ENCODE measurements at places on chromosomes 7 and 10. TPM values are rescaled to one million over a fixed set of nuclear protein-coding genes. Genes with fewer than 3 reads are reported as not detected.

The C10orf67 gene
- total RNA-seq = not detected

The MEPCE gene
- 57.3 TPM for total RNA-seq

The SLC26A5 gene
- total RNA-seq = not detected

The CLRN3 gene
- total RNA-seq = not detected

The NEUROD6 gene
- not detected for total RNA-seq

The SEMA3E gene
- not detected for total RNA-seq

The TRPV6 gene
- not detected for total RNA-seq

GRCh38 chr7:7664291-7664690 is 23.7 kb downstream of the UMAD1 start:
- DNase-seq = no peak

DNA sequence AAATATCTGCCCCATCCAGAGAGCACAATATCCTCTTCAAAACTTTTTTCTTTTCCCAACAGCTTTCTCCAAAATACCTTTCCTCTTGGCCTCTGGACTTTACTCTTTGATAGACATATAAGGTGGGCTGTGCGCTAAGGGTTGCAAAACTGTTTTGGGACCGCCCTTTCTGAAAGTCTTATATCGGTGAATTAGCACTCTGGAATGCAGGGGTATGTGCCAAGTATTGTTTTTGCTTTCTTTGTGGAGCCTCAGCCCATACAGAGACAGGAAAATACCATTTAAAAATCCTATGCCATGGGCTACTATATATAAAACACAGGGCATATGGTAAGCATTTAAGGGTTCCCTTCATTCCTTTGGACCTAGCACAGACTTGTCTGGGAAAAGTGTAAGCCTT is 37.7 kb downstream of the PPP1R17 start:
- no peak for DNase-seq

DNA sequence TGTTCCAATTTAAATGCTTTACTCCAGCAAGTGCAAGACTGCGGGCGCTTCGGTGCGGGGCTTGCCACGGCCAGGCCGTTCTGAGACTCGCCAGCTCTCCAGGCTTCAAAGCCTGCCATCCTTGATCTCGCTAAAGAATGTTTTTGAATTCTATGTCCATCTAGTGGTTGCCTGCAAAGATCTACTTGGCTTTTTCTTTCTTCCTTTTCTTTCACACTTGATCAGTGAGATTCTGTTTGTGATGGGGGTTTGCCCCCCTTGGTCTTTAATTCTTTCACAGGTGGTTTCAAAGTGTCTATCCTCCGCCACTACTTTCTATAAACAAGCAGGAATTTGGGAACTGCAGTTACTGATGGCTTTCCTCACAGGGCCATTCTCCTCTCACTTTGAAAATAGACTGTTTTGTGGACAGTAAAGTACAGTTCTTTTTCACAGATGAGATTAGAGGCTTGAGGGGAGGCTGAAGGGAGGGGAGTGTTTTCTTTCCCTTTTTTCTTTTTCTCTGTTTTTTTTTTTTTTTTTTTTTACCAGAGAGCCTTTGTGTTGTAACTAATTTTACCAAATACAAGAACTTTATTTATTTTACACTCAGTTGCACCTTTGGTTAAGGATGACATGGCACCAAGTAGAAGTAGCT is 15.2 kb upstream of the FBXW4 start:
- DNase-seq = no peak

DNA sequence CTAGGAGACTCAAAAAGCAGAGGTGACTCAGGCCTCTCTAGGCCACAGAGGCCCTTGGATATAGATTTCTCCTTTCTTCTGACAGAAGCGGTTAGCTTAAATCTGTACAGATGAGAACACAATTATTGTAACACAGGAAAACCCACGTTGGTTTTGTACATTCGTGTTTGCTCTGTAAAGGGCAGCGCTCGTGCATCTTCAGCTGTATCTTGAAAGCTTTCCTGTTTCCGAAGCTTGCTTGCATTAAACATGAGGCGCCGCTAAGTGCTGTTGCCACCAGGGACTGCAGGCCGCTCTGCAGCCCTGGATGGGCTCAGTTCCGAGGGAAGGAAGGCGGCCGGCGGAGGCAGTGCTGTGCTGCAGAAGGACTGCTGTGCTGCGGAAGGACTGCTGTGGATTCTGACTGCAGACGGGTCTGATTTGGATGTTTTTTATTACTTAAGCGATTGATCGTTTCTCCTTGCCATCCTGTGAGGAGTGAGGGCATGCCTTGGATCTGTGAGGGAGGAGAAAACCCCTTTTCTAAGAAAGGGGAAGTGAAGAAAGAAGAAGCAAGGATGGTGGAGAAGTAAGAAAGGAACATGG is 53.3 kb downstream of the FHIP2A start:
- DNase-seq = no peak

Measured in CD4-positive, alpha-beta memory T cell (primary cell).